Retinal pigment epithelial cell (primary cell): ENCODE measurements at places on chromosomes 5 and 9.

DNA sequence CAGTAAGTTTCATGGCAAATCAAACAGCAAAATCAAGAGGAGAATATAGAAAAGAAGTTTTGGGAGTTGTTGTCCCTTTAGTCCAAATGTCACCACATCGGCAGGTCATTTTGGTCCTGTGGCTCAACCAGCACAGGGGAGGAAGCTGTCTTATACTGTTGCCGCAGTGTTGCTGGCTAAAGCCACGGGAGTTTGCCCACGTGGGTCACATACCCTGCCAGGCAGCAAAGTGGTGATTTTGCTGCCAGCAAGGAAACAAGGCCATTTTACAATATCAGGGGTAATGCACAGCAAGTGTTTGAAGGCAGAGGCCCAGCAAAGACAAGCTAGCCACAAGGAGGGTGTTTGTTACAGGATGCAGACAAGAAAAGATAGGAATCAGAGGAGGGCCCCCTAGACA, 14.5 kb downstream of the GABRA6 start:
- no peak for DNase-seq

DNA sequence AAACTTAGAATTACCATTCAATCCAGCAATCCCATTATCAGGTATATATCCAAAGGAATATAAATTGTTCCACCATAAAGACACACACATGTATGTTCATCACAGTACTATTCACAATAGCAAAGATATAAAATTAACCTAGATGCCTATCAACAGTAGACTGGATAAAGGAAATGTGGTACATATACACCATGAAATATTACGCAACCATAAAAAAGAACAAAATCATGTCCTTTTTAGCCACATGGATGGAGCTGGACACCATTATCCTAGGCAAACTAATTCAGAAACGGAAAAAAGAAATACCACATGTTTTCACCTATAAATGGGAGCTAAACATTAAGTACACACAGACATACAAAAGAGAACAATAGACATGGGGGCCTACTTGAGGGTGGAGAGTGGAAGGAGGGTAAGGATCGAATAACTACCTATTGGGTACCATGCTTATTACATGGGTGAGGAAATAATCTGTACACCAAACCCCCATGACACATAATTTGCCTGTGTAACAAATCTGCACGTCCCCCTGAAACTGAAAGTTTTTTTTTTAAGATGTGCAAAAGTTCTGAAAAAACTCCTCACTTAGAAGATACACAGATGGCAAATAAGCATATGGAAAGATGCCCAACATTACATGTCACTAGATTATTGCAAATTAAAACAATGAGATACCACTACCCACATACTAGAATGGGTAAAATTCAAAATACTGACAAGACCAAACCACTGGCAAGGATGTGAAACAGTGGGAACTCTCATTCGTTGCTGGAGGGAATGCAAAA, 313.0 kb upstream of the CD180 start:
- DNase-seq: no peak

DNA sequence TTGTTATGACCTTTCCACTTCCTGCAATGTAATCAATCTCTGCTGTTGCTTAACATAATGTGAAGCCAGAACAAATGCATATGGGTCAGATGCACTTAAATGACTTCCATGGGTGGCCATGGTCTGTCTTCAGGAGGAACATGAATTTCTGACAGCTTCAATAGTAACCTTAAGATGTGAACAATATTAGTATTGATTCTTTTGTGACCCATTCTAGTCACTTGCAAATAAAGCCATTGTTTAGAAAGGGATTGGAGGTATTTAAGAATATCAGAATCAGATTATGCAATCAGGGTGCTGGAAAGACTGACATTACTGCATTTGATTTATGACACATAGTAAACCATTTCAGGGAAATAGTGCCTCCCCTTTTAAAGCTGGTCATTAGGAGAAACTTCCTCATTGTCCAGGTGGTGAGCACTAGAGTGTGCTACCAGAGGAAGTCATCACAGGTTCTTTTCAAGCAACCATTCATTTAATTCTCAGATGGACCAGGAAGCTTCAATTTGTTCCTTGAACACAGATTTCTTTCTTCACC, 32.1 kb downstream of the GRIN3A start:
- DNase-seq: no peak

DNA sequence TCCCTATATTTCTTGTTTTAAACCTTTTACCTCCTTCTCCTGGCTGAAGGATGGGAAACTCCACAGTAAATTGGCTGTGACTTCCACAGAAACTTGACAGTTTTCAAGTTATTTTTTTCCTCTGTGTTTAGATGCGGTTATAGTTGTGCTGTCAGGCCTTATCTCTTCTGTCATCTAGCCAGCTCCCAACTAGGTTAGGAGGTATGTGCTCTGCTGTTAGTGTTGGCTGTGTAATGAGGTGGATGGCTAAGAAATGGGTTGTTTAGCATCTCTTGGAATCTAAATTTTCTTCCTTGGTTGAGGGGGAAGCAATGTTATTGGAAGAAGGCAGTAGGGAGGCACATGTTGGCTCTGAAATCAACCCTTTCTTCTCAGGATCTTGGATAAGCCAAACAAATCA, 149.9 kb upstream of the RUSC2 start:
- no peak for DNase-seq

- no peak for DNase-seq
These were observed 167.6 kb downstream of the ASTN2 start for GRCh38 chr9:117247266-117247665.

DNA sequence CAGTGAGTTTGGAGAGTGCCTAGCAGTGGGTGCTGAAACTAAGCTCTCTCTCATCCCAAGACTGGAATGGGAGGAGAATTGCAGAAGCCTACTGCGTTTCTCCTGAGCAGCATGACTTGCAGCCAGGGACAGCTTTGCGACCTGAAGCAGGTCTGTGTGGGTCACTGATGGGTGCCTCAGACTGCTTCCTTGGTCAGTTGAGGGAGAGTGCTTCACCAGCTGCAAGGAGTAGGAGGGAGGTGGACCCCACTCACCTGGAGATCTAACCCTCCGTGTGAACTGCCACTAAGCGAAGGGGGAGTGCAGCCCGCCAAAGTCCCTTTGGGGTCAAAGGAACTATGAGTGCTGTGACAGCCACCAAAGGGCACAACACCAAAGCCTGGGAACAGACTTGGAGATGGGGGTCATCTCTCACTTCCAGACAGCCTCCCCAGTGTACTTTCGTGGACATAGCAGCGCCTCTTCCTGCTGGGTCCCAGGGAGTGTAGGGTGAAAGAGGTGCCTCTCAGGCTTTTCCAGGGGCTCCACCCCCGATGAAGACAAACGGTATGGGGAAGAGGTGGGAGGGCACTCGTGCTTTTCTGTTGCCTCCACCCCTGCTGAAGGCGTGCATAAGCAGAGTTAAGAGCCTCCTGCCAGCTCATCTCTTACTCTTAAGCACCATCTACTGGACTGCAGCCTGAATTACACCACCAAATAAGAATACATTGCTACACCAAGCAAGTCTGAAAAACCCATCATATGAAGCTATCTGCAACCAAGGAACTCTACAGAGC, 34.3 kb upstream of the MACIR start:
- DNase-seq: no peak

GRCh38 chr5:32278406-32278805, 34.3 kb downstream of the MTMR12 start:
- DNase-seq: peak; percentile 61
